NCI-H526 treated with DMSO at 0.1 percent for 48 hours (cell line): ENCODE measurements at places on chromosomes 7 and 10.
A peak's percentile ranks its signal among the peaks of the same experiment; 100 is the strongest.

DNA sequence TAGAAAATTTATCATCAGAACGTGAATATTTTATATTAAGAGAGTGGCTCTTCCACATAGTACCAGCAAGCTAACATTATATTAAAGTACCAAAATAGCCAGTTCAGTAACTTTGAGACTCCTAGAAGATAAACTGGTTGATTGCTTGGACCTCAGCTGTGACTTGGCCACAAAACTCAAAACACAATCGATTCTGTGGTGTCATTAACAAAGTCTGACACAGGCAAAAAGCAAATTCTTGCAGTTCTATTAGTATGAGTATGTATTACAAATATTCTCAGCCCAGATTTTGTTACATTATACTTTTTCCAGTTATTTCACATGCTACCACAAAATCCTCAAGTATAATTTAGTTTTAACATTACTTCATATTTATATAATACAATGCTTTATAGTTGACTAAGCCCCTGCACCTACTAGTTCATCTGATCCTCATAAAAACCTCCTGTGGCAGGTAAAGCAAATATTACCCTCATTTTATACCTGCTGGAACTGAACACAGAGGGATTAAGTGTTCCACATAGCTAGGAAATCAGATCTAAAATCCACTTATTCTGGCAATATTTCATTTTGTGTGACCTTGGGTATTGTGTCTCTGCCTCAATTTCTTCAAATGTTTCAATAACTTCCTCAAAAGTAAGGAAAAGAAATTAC lies 279.9 kb upstream of the MKLN1 start:
- DNase-seq = no peak

DNA sequence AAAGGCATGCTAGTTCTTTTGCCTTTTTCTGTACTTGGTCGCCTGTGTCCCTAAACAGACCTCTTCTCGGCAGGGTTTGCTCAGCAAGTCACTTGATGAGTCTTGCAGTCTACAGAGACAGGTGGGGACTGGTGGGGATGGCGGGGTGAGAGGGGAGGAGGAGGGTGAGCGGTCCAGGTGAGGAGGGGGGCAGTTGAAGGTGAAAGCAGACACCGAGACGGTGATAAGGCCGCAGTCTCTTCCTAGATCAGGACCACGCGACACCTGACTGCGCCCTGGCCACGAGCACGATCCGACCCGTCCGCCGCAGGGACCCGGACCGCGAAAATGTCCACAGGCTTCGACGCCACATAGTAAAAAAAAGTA lies 566 bp downstream of the ASNS start:
- peak; percentile 73 for DNase-seq

- DNase-seq = no peak
Measured at GRCh38 chr7:111113263-111114017, 22.5 kb downstream of the LRRN3 start.

DNA sequence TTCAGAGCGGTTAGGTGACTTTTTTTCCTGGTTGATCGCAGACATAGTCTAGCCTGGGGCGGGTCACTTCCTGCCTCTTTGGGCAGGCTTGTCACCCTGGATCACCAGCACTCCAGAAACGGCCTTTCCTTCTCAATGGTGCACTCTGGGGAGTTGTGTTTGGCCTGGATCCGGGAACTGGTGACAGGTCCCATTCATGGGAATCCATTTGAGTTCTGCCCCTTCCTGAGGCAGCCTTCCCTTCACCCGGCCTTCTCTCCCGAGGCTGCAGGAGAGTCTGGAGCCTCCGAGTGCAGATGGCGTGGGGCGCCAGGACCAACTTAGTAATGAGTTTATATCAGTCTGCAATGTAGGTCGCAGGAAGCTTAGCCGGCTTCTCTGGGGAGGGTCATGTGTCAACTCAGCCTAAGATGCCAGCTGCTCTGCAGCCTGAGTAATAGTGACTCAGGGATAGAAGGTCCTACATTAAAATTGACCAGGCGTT lies 54.2 kb downstream of the TACR2 start:
- DNase-seq = no peak

DNA sequence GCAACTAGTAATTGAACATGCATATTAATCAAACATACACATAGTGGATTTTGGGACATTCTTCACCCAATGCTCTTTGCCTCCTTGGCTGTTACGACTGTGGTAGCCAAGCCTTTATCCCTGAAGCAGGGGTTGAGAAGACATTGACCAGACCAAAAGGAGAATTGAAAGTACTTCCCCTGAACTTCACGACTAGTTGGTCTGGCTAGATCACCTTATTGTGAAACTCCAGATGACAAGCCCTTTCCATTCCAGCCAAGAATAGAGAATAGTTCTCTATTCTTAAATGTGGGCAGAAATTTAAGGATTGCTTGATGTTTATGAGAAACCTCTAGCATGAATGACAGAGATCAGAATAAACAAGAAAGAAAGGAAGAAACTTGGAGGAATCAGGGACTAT lies 97.0 kb downstream of the LRMDA start:
- DNase-seq = no peak

DNA sequence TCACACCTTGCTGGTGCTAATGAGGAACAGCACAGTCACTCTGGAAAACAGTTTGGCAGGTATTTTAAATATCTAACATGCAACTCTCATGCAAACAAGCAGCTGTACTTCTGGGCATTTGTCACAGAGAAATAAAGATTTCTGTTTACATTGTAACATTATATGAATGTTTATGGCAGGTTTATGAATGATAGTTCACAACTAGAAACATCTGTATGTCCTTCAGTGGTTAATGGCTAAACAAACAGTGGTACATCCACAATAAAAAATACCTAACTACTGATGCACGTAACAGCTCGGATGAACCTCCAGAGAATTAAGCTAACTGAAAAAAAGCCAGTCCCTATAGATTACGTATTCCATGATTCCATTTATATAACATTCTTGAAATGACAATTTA lies 109.6 kb downstream of the GPR37 start:
- peak; percentile 98 for DNase-seq
